ENCODE measurements at places on chromosomes 3 and 15.

GRCh38 chr3:14204515-14205284, 26.1 kb downstream of the LSM3 start:
- DNase-seq: no peak

- no peak for DNase-seq
Measured at GRCh38 chr3:43224405-43225073, 61.8 kb upstream of the SNRK start.

- DNase-seq: no peak
Measured at GRCh38 chr3:187648177-187648576, 22.0 kb downstream of the SST start.

- no peak for DNase-seq
Measured at GRCh38 chr3:43330981-43331380, 44.6 kb downstream of the SNRK start.

GRCh38 chr15:66939451-66940023, 125.9 kb upstream of the SMAD3 start:
- DNase-seq: no peak

GRCh38 chr3:112667599-112667998, 26.7 kb upstream of the CCDC80 start:
- DNase-seq: no peak

GRCh38 chr3:25377042-25377441, 51.0 kb upstream of the RARB start:
- DNase-seq: no peak

GRCh38 chr3:43028678-43029490, 49.8 kb downstream of the GASK1A start:
- no peak for DNase-seq

- DNase-seq: no peak
Measured at GRCh38 chr3:142904639-142905436, 16.0 kb upstream of the PCOLCE2 start.

Measured in cortex of kidney (tissue), 1 donor.